CD4-positive, alpha-beta memory T cell (primary cell): ENCODE measurements at places on chromosomes 12 and 14. TPM values are rescaled to one million over a fixed set of nuclear protein-coding genes. Genes with fewer than 3 reads are reported as not detected.

Gene LRTM2
- not detected for total RNA-seq

Gene SLC6A12
- 0.49 TPM for total RNA-seq

Gene FAM161B
- total RNA-seq: 5.8 TPM

Gene ABHD4
- total RNA-seq: 18.8 TPM

Gene PTGDR
- 2.1 TPM for total RNA-seq

Gene SLC22A17
- 21.1 TPM for total RNA-seq

Gene TAS2R9
- total RNA-seq: not detected

DNA sequence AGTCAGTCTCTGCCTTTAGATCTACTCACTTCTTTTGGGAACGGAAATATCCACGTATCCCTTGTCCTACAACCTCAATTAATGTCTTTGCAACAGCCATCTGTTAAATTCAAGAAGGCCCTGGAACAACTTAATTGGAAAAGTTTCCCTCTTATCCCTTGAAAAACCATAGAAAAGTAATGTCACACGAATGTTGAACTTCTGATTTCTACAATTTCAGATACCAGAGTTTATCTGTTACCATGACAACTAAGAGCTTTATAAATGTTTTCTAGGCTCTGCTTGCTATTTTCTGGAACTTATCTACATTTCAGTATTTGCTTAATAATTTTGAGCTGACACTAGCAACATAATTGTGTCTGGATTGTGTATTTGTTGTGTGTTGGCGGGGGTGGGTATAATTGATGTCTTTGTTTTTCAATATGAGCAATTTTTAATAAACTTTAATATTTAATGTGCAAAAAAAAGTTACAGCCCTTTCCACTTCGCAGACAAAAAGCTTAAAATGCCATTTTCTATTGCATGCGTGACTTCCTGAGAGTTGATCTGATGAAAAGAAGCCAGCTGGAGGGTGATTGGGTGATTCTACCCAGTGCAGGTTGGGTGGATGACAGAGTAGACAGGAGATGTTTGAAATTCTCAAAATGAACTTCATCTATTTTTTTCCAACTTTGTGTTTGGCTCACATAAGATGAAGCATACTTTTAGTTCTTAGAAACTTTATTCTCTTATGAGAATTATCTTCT is 11.8 kb upstream of the EDDM3A start:
- DNase-seq: no peak

DNA sequence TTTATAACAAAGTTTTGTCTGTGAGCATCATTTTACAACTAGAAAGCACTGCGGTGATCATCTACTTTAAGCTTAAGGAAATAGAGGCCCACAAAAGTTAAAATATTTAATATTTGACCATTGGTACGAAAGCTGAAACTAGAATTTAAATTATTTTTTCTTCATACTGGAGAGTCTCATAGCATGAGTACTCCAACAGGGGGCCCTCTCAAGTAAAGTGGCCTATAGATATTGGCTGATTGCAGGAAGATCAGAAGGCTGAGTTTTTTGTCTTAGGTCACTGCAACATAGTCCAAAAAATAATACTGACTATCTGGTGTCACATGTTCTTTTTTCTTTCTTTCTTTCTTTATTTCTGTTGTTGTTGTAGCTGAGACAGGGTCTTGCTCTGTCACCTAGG is 75.3 kb upstream of the ZDHHC17 start:
- no peak for DNase-seq

- DNase-seq: peak; percentile 63
These were observed 82.5 kb downstream of the MED13L start for GRCh38 chr12:116194935-116195431.

DNA sequence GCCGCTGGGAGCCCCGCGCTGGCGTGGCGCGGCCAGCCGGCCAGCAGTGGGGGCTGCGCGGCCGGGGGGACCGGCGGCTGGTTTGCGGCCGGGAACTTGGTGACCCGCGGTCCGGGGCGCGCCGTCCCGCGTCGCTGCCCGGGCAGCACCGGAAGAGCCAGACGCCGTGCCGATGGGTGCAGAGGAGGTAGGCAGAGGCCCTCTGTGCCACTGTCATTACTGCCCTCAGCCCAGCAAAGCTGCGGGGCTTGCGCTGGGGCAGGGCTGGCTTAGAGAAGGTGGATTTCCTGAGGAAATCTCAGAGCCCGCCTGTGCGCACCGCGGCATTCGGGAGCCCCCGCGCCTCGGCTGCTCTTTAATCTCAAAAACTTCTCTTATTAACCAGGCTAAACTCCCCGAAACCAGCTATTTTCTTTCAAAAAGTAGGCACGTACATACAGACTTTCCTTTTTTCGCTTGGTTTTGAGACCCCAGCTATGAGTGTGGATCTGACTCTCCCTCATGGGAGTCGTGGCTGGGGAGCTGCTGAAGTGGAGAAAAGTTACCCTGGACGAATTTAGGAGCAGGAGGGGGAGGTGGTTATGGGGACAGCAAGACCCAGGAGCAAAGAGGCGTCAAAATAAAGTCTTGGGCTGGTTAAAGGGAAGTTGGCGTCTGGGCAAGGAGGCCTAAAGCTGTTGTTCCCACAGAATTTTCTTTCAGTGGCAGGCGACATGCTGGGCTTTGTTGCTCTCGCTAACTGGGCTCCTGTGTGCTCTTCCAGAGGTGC is 802 bp downstream of the SUSD6 start:
- DNase-seq: peak; percentile 62

GRCh38 chr12:94832780-94833681 is 170.5 kb downstream of the NDUFA12 start:
- no peak for DNase-seq

DNA sequence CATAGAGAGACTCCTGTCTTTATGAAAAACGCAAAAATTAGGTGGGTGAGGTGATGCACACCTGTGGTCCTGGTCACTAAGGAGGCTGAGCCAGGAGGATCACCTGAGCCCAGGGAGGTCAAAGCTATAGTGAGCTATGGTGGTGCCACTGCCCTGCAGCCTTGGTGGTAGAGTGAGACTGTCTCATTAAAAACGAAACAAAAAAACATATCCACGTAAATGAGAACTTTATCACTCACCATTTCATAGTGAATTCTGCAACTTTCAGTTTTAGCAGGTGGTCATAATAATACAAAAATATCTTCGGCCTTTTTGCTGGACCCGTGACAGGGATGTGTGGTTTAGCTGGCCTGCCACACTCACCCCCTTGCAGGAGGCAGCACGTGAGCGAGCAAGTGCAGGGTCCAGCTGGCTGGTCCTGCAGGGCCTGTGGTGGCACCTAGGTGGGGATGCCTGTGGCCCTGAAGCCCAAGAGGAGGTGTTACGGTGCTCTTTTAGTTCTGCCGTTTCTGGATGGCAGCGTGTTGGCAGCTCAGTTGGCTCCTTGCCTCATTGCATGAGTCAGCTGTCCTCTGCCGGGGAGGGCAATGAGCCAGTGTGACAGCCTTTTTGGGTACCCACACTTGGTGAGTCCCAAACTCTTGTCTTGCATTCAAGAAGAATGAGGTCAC is 1330.7 kb upstream of the TMEM132C start:
- DNase-seq: no peak

DNA sequence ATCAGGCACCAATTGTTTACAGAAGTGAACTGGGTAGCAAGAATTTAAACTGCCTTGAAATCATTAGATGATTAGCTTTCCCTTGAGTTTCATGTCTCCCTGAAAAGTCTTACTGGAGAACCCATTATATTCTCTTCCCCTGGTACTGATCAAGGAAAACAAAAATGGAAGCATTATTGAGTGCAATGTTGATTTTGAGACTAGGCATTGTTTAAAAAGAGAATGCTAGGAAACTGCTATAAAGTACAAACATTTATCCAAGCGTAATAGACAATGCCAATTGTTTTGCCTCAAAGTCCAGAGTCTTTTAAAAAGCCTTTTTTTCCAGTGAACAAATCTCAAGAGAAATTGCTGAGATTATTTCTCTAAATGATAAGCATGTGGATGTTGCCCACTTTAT is 197.0 kb downstream of the CCER1 start:
- DNase-seq: no peak

DNA sequence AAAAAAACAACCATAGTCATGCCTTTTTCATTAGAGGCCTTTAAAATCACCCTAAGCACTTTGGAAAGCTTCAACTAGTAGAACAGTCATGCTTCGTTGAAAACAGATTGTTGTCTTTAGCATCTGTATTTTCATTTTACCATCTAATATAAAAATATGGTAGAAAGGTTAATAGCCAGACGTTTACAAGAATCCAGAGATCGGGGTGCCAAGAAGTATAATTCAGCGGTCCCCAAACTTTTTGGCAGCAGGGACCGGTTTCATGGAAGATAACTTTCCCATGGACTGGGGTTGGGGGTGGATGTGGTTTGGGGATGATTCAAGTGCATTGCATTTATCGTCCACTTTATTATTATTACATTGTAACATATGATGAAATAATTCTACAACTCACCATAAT is 138.4 kb downstream of the GLT1D1 start:
- no peak for DNase-seq

GRCh38 chr14:20905676-20906075 is 14.5 kb downstream of the RNASE3 start:
- no peak for DNase-seq

- DNase-seq: no peak
These were observed 1415.2 kb downstream of the AACS start for GRCh38 chr12:126480451-126480850.

DNA sequence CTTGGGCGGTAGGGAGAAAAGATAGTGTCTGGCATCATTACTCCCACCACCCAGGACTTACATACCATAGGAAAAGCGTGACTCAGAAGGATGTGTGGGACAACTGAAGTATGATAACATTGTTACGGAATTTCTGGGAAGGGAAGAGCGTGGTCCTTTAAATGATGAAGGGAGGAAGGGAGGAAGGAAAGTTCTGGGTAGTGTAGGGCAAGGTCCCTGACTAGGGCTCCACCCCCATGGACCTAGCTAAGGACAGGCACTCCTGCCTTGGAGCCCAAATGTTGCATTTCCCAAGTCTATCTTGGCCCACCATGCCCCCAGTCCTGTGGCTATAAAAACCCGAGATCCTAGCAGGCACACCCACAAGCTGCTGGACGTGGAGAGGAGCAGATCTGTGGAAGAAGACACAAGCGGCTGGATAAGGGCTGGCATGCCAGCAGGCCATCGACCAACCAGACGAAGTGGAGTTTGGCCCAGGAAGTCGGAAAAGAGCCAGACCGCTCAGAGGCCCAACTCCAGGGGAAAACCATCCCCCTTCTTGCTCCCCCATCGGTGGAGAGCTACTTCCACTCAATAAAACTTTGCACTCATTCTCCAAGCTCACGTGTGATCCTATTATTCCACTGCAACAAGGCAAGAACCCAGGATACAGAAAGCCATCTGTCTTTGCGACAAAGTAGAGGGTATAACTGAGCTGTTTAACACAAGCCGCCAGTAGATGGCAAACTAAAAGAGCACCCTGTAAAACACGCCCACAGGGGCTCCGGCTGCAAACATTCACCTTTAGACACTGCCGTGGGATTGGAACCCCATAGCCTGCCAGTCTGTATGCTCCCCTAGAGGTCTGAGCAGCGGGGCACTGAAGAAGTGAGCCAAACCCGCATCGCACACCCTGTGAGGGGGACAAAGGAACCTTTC is 23.0 kb upstream of the RAB21 start:
- DNase-seq: no peak

GRCh38 chr12:128268379-128268995 is 1.5 kb downstream of the TMEM132C start:
- no peak for DNase-seq

DNA sequence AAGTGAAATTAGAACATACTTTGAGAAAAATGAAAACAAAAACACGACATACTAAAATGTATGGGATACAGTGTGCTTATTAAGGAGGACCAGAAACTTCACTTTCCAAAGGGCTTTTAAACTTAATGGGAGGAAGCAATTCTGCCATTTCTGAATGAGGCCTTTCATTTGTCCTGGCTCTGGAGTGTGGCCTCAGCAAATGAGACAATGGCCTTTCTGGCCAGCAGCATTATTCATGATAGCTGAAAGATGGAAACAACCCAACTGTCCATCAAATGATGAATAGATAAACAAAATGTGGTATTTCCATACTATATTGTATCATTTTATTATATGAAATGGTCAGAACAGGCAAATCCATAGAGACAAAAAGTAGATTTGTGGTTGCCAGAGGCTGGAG is 338.6 kb downstream of the CEP128 start:
- no peak for DNase-seq

- no peak for DNase-seq
These were observed 13.3 kb downstream of the INF2 start for GRCh38 chr14:104702673-104703072.

DNA sequence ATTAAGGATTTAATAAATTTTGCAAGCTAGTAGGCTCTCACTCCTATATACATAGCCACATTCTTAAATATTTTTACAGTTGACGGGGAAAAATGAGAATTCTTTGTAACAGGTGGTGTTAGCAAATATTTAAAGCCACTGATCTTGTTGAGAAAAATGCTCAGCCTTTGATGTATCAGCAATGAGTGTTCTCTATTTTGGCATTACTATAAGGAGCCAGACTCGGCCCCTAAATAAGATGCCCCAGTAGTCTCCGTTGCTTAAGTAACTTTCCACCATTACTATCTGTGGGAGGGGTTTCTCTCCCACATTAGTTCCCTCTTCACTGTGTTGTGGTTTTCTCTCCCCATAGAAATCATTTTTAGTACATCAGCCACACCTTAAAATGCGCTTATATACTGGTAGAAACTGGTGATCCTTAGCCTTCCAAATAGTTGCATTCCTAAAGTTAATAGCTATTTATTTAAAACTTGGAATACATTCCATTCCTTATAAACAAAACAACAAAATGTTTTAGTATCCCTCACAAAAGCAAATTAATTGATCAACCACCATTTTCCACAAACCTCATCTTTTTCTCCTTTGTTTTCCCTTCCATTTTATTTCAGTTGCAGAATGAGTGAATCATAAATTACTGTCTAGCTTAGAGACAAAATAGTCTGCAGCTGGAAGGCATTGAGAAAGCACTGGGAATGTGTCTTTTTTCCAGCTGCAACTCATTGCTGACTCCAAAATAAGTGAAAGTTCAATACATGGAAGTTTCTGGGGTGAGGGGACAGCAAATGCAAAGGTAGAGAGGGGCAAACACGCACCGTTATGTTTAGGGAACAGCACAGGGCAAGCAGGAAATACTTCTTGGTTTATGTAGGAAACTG is 84.7 kb upstream of the FERMT2 start:
- DNase-seq: no peak

GRCh38 chr12:107475900-107476299 is 209.7 kb upstream of the PWP1 start:
- no peak for DNase-seq
